ENCODE measurements at places on chromosomes 3 and 15.

DNA sequence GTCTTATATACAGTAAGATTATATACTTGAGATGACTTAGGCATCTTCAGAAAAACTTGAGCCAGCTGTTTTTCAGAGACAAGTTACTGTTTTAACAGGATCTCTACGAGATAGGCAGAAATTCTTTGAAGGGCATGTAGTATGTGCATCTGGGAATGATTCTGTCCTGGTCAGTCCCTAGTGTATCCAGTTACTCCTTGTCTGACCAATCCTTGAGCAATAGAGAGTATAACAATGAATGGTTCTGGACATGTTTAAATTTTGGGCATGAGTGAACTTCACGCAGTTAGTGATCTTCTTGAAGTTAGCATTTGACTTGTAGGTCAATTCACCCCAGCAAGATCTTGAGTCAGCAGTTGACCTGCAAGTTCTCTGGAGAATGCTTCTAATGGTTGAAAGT lies 24.7 kb upstream of the HHLA2 start:
- no peak for DNase-seq

DNA sequence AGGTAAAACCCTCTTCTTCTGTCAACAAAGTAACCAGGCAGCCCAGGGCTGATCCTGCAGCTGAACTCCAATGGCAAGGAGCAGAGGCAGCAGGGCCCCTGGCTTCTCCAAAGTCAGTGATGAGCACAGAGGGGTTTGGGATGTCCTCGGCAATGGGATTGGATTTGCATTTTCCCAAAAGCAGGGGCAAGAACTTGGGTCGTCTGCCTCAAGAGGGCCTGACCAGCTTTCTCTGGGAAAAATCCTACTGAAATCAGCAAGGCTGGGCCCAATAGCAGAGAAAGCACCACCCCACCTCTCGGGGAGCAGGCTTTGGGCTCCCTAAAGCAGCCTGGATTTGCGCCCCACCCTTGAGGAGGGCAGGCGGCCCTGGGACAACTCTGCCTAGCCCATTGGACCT lies 210.0 kb upstream of the IGF1R start:
- DNase-seq: no peak

- DNase-seq: no peak
Observed at GRCh38 chr15:86834115-86834863, 754.6 kb downstream of the AGBL1 start.

GRCh38 chr3:110413266-110413665 lies 658.4 kb upstream of the NECTIN3 start:
- DNase-seq: no peak

GRCh38 chr3:43768381-43768973 lies 77.7 kb downstream of the ABHD5 start:
- no peak for DNase-seq

- DNase-seq: no peak
Observed at GRCh38 chr3:64867224-64867623, 179.4 kb upstream of the ADAMTS9 start.

DNA sequence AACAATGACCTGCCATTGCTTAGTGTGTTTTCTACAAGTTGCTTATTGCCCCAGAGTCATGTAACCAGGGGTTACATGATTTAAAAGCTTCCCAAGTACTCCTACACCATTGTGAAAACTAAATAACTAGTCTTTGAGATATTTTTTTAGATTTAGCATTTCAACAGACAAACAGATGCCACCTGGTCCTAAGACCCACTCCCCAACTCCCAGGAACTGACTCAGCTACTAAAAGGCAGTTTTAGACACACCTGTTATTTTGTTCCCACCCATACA lies 28.1 kb upstream of the KBTBD12 start:
- DNase-seq: no peak

Data from GM04503 (cell line).